CD4-positive, alpha-beta T cell treated with Interleukin-21 for 1 hour (primary cell): ENCODE measurements at places on chromosomes 6 and 20.
A peak's percentile ranks its signal among the peaks of the same experiment; 100 is the strongest.

- DNase-seq = no peak
Measured at GRCh38 chr6:110040716-110041115, 62.6 kb downstream of the GPR6 start.

DNA sequence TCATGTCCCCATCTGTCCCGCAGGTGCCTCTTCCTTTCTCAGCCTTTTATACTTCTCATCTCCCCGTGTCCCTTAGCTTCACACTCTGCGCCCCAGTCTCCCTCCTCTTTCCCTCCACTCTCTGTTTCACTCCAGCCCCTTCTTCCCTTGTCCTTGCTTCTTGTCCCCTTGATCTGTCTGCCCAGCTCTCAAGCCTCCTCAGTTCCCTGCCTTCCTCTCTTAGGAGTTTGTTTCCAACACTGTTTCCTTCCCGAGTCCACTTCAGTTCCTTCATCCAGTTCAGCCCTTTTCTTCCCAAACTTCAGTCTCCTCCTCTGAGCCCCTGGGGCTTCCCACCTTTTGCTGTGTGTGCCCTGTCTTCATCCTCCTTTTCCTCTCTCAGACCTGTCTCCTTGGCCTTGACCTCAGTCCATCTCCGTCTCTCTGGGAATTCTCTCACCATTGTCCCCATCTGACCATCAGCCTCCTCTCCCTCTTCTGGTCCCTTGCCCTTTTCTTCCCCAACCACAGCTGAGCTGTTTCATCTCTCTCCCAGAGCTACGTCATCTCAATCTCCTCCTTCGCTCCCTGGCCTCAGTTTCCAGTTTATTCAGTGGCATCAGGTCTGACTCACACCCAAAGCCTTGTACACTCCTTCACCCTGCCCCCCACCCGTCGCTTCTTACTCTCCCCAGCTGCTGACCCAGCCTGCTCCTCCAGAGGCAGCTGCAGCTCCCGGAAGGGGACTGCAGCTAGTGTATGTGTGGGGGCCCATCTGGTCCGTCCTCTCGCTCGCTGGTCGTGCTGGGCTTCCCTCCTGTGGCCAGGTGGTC is 2.7 kb upstream of the DDR1 start:
- DNase-seq = no peak

GRCh38 chr6:116393430-116393829 is 22.7 kb downstream of the DSE start:
- peak; percentile 13 for DNase-seq

DNA sequence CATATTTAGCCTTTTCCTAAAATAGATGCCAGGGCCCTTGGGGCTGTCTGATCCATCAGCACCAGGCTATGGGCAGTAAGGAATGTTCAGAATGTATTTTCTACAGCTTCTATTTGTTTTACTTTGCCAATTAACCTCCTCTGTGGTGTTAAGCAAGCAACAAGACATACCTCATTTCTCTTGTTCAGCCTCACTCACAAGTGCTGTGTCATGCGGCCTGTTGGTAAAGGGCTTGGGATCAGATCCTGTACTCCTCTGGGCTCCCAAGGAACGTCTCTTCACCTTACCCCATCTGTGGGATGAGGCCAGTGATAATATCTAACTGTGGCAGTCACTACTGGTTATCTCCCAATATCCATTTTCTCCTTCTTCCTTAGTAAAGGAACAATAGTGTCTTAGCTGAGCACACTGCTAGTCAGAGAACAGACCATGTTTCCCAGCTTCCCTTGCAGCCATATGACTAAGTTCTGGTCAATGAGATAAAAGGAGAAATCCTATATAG is 7.0 kb upstream of the DSTN start:
- no peak for DNase-seq

DNA sequence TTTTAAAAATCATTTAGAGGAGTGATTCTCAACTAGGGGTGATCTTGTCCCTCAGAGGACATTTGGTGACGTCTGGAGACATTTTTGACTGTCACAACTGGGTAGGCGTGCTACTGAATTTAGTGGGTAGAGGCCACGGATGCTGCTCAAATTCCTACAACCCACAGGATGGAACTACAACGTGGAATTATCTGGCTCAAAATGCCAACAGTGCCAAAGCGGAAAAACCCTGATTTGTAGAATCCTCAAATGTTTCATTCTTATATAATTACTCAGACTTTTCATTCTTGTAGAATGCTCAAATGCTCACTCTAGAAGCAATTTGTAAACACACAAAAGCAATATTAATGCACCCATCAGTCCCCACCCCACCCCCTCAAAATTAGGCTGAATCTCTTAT is 229.8 kb downstream of the ZMYND8 start:
- DNase-seq = no peak

GRCh38 chr6:35240838-35241801 is 18.4 kb upstream of the ZNF76 start:
- peak; percentile 70 for DNase-seq

- no peak for DNase-seq
Measured at GRCh38 chr6:56386717-56387116, 139.3 kb upstream of the COL21A1 start.
